ENCODE measurements at places on chromosomes 4 and X. TPM values are rescaled to one million over a fixed set of nuclear protein-coding genes. Genes with fewer than 3 reads are reported as not detected.

NAA11 gene
- not detected for total RNA-seq

KCNIP4 gene
- not detected for total RNA-seq

ZNF330 gene
- total RNA-seq, result 16.9 TPM

GPC3 gene
- 16.9 TPM for total RNA-seq

TEX13C gene
- not detected for total RNA-seq

BTK gene
- 2.6 TPM for total RNA-seq

DMRTC1B gene
- 3.6 TPM for total RNA-seq

PCDH10 gene
- total RNA-seq, result 0.26 TPM

ADH1B gene
- 134 TPM for total RNA-seq

CENPE gene
- 0.33 TPM for total RNA-seq

TBX22 gene
- total RNA-seq, result not detected

DNA sequence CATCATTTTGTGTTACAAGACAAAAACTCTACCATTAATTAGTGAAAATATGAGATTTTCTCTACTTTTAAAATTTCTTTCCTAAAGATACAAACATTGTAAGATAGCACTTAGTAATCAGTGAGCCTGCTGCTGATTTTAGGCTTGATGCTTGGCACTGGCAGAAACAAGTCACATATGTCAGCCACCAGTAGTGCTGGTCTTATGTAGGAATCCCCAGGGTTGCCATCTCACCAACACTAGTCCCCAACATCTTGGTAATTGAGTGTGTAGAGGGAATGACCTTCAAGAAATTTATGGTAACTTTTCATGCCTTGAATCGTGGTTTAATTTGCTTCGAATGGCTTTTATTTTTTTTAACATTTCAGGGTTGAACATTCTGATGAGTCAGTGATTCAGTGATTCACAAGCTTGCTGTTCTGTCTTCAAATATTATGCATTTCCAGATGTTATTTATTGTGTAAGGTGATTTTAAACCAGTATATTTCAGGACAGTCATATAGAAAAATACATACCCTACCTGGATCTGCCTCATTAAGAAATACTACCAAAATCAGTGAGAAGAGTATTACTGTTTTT, 11.9 kb downstream of the EXOC1 start:
- DNase-seq, result no peak

DNA sequence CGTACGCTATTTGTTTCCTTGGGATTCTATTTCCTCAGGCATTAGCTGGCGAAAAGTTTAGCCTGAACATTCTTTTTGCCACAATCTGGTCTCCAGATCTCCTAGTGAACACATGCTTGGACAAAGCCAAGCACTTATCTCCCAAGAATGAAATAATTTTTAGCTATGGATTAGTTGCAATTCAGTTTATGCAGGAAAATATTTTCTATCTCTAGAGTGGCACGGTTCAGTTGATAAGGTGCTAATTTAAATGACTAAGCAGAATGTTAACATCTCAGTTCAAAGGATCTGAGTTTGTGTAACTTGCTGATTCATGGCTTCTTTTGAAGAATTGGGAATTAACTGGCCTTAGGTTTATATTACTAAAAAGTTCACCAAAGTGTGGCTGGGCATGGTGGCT, 58.1 kb upstream of the JADE1 start:
- no peak for DNase-seq

DNA sequence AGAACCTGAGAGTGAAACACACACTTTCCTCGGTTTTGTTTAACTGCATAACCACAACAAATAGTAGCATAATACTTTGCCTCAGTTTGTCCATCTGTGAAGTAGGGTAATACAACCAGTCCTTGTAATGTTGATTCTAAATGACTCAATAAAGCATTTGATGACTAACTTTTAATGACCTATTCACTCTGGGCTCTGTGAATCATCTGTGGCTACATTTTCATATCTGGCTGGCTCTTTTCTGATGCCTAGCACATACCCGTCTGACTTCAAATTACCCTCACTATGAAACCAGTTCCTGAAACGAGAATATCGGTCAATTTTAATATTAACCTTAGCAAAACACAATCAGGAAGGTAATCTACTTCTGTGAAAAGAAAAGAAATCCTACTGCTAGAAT, 151.0 kb downstream of the SH2D1A start:
- DNase-seq, result no peak

GRCh38 chr4:17502756-17503155, 9.1 kb downstream of the QDPR start:
- DNase-seq, result no peak

- DNase-seq, result peak; percentile 57
Measured at GRCh38 chr4:87354168-87355102, 31.8 kb upstream of the HSD17B13 start.

GRCh38 chr4:188053302-188053701, 56.1 kb downstream of the TRIML2 start:
- DNase-seq, result no peak

GRCh38 chrX:40573763-40574162, 7.0 kb upstream of the ATP6AP2 start:
- DNase-seq, result no peak

- DNase-seq, result no peak
Measured at GRCh38 chr4:152992027-152992426, 55.9 kb downstream of the FHDC1 start.

DNA sequence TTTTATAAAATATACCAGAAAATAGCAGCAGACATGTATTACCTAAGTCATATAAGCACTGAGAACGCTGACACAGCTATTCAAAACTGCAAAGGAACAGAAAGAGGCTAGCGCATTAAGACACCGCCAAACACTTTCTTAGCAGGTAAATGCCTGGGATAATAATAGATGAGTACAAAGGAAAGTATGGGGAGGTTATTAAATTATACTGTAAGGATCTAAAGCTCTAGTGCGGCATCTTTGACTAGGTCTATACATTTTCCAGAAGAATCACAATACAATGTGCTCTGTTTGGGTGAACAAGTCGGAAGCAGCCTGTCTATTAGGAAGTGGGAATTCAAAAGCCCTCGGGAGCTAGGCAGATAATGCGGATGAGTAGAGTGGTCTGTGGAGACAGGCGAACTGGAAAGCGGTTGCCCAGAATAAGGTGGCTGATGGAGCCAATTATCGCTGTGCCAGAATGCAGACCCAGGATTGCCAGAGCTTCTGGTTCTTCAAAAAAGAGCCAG, 443.6 kb upstream of the TENM3 start:
- no peak for DNase-seq

DNA sequence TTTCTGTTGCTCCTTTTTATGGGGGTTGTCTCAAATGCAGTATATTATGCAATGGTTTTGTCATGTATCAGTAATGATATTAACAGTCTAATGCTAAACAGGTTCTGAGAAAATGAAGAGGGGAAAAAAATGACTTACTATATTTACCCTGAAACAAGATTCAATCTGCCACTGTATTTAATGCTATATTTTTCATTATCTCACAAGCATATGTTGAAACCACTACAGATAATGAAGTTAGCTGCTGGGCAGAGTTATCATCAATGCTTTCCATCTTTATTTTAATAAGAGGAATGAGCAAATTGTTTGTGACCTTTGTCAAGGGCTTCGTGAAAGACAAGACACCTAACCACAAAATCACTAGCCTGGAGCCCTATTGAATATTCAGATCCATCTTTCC, 32.6 kb upstream of the NAA11 start:
- DNase-seq, result no peak

- DNase-seq, result no peak
Measured at GRCh38 chrX:100328351-100328750, 81.7 kb downstream of the PCDH19 start.

GRCh38 chrX:47933946-47934345, 69.8 kb downstream of the ZNF182 start:
- DNase-seq, result no peak

DNA sequence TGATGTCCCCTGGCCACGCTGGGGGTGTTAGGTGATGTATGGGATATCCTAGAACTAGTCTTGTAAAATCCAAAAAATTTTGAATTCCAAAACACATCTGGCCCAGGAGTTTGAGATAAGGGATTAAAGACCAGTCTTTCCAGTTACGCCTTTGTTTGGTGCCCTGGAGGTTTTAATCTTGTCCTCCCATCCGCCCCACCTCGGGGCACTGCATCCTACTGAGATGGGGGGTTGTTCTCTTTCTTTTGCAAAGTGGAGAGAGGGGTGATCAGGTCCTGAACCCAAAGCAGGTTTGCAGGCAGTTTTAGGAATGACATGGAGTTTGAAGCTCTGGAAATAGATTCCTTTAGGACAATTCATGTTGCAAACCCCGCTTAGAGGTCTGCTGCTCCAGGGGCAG, 1.8 kb downstream of the SUV39H1 start:
- no peak for DNase-seq

- no peak for DNase-seq
Measured at GRCh38 chr4:25457053-25457715, 80.1 kb downstream of the ANAPC4 start.

DNA sequence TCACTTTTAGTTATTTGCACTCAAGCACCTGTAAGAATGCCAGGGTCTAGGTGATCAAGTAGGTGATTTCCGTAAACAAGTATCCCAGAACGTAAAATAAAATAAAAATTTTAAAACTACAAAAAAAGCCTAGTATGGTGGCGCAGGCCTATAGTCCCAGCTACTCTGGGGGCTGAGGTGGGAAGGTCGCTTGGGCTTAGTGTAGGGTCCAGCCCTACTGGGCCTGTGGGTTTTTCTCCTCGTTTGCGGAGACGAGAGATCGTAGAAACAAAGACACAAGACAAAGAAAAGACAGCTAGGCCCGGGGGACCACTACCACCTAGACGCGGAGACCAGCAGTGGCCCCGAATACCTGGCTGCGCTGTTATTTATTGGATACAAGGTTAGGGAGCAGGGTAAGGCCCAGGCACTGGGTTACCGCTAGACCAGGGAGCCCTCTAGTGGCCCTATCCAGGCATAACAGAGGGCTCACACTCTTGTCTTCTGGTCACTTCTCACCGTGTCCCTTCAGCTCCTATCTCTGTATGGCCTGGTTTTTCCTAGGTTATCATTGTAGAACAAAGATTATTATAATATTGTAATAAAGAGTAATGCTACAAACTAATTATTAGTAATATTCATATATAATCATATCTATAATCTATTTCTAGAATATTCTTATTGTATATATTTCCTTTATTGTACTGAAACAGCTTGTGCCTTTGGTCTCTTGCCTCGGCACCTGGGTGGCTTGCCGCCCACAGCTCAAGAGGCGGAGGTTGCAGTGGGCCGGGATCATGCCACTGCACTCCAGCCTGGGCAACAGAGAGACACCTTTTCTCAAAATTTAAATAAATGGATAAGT, 38.4 kb downstream of the SAGE1 start:
- DNase-seq, result peak; percentile 65

DNA sequence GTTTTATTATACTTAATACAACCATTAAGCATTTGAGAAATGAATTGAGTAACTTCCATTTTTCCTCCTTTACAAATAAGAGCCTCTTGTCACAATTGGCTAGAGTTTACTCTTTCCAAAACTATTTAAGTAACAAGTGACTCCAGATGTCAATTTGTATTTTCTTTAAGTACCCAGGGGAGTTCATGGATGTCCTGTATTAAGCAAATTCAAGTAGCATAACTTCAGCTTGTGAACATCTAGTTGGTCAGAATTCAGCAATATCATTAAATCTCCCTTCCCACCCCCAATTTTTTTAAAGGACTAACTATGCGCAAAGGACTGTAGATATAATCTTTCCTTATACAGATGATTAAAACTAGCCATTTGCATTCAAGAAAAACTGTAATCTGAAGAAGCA, 1.4 kb upstream of the ADGRL3 start:
- DNase-seq, result no peak

- DNase-seq, result no peak
Measured at GRCh38 chrX:78322863-78323262, 4.5 kb downstream of the CYSLTR1 start.

DNA sequence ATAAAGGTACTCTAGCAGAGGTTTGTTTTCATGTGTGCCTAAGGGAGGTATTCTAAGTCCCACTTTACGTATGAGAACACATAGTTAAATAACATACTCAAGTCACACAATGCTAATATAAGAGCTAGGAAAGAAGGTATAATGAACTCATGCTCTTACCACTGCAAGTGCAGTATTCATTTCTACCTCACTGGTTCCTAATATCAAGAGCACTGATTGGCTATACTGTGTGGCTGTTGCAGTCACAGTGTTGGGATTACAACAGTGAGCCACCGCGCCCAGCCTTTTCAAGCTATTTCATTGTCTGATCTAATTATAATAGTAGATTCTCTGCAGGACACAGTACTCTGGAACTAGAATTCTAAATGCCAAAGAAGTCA, 84.0 kb downstream of the PDS5A start:
- DNase-seq, result no peak

- no peak for DNase-seq
Measured at GRCh38 chrX:94831364-94831763, 1157.4 kb downstream of the FAM133A start.

DNA sequence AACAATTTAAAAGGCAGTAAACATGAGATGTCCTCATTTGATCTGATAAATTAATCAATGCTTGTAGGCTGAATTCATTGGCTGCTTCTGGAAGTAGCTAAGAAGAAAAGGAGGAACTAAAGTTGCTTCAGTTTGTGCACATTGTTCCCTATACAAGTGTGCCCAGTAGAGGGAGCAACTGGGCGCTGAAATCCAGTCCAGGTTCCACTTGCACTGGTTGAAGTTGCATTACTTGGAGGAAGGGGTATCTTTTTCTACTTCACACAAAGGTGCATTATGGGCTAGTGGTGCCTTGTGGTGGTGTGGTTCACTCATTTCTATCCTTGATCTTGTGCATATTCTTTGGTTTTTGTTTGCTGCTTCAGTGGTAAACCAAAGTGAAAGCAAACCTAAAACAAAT, 67.9 kb upstream of the SOX3 start:
- DNase-seq, result peak; percentile 22

- peak; percentile 7 for DNase-seq
Measured at GRCh38 chrX:16807548-16807947, 21.3 kb downstream of the TXLNG start.

DNA sequence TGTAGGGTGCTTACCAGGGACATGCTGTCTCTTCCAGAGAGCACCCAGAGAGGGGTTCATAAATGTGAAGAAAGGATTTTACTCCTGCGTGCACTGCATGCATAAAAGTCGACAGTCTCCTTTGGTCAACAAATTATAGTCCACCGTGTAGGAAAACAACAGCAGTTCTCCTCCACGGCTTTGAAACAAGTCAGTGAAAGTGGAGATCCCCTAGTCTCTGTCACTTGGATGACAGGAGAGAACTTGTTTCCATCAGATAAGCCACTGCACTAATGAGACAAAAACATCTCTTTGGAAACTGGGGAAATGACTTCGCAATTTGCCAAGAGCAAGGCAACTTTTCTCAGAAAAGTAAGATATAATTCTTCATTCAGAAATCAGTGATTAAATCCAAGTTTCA, 9.7 kb downstream of the UNC5C start:
- DNase-seq, result no peak

GRCh38 chr4:111066001-111066400, 443.1 kb upstream of the PITX2 start:
- DNase-seq, result no peak

DNA sequence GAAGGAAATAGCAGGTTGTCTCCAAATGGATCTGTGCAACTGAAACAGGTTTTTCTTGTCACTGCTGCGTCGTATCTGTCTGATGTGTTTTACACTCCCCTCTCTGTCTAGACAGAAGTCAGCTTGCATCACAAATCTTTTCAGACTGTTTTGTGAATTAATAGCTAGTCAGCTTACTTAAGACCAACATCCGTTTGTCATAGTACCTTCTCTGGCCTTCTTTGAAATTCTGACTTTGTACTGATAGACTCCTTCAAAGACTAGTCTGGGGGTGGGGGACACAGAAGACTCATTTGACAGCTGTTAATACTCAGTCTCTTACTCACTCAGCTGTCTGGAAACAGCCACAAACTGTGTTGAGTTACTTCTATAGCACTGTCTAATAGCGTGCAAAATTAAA, 197.8 kb downstream of the PALLD start:
- no peak for DNase-seq

All from body of pancreas (tissue), 4 donors.